Amygdala (tissue), 56 donors: ENCODE measurements at places on chromosomes 7 and 10.

DNA sequence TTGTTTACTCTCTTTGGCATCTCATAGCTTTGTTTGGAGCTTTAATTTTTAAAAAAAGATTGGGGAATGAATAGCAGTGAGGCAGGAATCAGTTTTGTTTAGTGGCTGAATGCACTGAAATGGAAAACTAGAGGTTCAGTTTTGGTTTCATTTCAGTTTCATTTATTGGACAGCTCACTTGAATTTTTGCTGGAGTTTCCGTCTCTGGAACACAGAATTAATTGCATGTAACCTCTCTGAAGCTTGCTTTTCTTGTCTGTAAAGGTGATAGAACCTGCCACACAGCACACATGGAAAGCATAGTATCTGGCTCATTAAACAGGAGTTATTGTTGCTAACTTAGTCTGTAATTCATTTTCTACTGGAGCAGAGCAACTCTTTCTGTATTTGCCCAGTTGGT lies 7.1 kb downstream of the GRM8 start:
- no peak for DNase-seq

DNA sequence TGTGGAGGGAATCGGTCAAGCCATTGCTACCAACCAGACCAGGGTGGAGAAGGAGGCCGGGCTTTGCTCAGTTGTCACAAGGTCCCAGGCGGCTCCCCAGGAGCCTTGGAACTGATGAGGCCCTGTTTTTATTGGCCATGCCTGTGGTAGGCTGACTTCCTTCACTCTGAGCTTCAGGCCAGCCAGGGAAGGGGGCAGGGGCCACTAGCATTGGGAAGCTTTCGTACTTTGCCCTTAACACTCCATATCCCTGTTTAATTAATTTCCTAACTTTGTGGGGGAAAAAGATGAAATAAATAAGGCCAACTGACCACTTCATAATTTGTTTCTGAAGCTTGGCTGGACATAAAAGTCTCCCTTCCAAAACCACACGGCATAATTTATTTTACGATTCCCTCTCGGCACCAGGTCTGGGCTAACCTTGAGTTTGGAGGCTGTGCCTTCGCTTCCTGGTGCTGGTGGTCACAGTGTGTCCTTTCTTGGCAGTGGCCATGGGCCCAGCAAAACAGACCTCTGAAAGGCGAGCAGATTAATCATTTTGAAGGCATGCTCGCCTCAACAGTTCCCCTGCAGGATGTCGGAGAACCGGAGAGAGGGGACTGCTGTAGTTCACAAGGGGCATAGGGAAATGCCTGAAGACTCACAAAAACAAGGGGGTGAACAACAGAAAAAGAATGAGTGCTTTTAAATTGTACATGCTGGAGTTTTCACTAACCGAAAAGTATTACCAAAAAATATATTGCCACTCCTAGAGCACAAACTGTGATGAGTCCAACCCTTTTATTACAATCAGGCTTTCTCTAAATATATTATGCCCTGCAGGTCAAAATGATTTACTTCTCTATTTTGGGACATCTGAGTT lies 966.0 kb downstream of the LRMDA start:
- DNase-seq, result no peak

- DNase-seq, result no peak
These were observed 50.2 kb upstream of the UBN2 start for GRCh38 chr7:139180700-139181311.

- no peak for DNase-seq
These were observed 336.0 kb downstream of the PLXNA4 start for GRCh38 chr7:132240262-132240661.

DNA sequence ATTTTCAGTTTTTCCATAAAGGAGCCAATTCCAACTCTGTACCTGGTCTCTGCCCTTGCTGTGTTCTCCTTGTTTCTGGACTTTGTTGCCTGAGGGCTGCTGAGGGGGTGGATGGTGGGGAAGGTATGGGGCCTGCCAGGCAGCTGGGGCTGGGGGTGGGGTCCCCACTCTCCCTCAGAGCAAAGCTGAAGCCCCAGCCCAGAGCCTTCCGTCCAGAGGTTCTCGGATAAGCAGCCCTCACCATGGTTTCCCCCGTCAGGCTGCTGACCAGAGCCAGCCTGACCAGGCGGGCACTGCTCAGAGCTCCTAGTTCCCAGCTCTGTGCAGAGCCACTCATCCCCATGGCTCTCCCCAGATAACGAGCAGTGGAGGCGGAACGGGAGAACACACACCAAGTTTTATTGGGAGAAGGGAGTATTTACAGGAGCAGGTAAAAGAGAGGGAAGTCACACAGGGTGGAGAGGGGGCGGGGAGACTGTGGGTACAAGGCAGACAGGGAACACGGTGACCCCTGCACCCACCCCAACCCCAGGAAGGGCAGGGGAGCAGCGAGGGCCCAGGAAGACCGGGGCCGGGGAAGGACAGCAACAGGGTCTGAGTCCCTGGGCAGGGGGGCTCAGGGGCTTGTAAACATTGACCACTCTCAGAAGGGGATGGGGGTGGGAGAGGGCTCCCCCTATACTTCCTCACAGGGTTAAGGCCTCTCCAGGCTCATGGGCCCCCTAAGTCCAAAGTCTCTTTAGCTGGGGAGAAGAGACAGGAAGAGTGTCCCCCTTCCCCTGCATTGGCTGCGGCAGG lies 5.8 kb downstream of the GNB2 start:
- no peak for DNase-seq

GRCh38 chr10:60572511-60573194 lies 183.0 kb upstream of the ANK3 start:
- DNase-seq, result peak; percentile 46

DNA sequence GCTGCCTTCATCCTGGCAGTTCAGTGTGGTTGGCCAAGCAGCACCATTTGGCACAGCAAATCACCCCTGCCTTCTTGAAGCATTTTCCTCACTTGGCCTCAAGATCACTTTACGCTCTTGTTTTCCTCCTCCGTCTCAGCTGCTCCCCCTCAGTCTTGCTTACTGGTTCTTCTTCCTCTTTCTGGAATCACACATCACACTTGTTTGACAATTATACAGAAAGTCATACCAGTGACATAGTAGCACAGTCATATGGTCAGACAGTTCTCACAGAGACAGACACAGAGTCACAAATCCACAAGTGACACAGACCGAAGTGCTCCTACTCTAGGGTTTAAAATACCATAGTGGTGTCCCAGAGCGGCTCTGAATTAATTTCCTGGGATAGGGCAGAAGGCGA lies 43.8 kb upstream of the ARL4A start:
- no peak for DNase-seq

GRCh38 chr10:123945325-123945920 lies 53.8 kb upstream of the CPXM2 start:
- DNase-seq, result no peak

DNA sequence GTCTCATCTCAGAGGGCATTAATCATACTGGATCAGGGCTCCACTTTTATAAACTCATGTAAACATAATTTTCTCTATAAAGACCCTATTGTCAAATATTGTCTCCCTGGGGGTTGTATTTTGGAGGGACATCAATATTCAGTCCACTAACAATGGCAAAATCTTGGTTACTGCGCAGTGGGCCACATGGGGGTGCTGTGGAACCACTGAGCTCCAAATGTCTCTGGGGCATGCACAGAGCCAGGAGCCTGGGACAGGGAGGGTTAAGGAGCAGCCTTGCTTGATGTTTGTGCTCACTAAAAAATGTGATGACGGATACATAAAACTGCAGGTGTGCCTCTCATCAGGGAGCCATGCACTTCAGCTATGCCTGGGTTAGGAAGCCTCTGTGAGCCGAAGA lies 62.1 kb upstream of the PRSS58 start:
- no peak for DNase-seq

DNA sequence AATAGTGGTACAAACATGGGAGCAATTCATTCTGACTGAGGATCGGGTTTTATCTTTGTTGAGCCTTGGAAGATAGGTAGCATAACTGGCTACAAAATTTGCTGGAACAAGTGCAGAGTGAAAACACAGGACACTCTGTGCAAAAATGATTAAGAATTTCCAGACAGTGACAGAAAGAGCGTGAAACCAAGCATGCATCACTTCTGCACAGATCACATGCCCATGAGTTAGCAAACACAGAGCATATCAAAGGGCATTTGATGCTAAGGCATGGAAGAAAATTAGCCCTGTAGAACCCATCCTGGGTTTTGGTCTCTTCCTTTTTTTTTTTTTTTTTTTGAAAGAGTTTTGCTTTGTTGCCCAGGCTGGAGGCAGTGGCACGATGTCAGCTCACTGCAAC lies 28.3 kb downstream of the TECTB start:
- DNase-seq, result no peak
